Metanephros (tissue), 2 donors: ENCODE measurements at places on chromosomes 12 and 14. TPM values are rescaled to one million over a fixed set of nuclear protein-coding genes. Genes with fewer than 3 reads are reported as not detected.

The GLT8D2 gene
- total RNA-seq, result 15.2 TPM

The RNASE2 gene
- total RNA-seq, result 8.5 TPM

The ENDOU gene
- total RNA-seq, result not detected

The ITGB7 gene
- 3.7 TPM for total RNA-seq
